ENCODE measurements at places on chromosomes 2 and 18. TPM values are rescaled to one million over a fixed set of nuclear protein-coding genes. Genes with fewer than 3 reads are reported as not detected.

Gene SULT1C4
- 17.3 TPM for polyA plus RNA-seq

Gene DSG1
- polyA plus RNA-seq, result 0.88 TPM

- DNase-seq, result no peak
Measured at GRCh38 chr2:235143789-235144188, 192.0 kb downstream of the SH3BP4 start.

DNA sequence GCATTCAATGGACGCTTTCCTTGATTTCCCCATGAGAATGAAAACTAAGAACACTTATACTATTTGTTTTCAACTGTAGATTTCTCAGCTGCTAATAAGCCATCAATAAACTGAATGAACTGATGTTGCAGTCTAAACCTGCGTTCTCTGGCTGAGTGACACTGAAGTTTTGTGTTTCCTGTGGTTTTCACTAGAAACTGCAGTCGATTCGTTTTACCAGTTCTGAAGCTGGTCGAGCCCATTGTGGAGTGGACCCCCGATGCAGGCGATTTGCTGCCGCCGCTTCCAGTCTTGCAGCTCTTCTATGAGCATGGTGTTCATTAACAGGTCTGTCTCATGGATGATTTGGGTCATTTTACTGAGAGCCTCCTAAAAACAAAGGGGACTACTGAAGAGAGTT is 50.6 kb upstream of the STAT1 start:
- no peak for DNase-seq

GRCh38 chr2:175575346-175576258 is 394.1 kb upstream of the ATP5MC3 start:
- DNase-seq, result no peak

GRCh38 chr18:2108591-2108990 is 462.7 kb downstream of the METTL4 start:
- no peak for DNase-seq

All from hindlimb muscle (tissue), 1 donor.